ENCODE measurements at places on chromosomes 2 and 18.

- DNase-seq = no peak
These were observed 43.8 kb upstream of the CDH19 start for GRCh38 chr18:66647671-66648070.

- no peak for DNase-seq
These were observed 180.1 kb downstream of the ST6GAL2 start for GRCh38 chr2:106705877-106706276.

GRCh38 chr2:122634256-122634655, 878.8 kb downstream of the TSN start:
- DNase-seq = peak; percentile 93

GRCh38 chr2:237035781-237036475, 49.8 kb upstream of the COPS8 start:
- DNase-seq = no peak

DNA sequence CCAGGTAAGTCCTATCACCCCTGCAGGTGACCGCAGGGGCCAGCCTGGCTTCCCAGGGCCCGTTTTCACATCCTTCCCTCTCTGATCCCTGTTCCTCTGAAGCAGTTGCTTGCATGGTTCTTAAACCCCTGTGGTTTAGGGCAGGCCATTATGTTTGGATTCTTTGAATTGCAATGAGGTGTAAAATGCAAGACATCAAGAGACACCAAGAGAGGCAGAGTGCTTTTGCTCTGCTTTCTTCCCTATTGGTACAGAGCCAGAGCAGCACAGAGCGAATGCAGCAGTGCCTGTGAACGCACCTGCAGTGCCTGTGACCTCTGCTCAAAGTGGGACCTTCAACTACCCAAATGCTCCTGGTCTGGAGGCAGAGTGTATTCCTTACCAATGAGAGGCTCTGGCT, 7.6 kb downstream of the RFX8 start:
- no peak for DNase-seq

GRCh38 chr18:57433482-57433881, 1.7 kb upstream of the ONECUT2 start:
- no peak for DNase-seq

GRCh38 chr2:1601067-1601412, 143.3 kb downstream of the PXDN start:
- DNase-seq = no peak

DNA sequence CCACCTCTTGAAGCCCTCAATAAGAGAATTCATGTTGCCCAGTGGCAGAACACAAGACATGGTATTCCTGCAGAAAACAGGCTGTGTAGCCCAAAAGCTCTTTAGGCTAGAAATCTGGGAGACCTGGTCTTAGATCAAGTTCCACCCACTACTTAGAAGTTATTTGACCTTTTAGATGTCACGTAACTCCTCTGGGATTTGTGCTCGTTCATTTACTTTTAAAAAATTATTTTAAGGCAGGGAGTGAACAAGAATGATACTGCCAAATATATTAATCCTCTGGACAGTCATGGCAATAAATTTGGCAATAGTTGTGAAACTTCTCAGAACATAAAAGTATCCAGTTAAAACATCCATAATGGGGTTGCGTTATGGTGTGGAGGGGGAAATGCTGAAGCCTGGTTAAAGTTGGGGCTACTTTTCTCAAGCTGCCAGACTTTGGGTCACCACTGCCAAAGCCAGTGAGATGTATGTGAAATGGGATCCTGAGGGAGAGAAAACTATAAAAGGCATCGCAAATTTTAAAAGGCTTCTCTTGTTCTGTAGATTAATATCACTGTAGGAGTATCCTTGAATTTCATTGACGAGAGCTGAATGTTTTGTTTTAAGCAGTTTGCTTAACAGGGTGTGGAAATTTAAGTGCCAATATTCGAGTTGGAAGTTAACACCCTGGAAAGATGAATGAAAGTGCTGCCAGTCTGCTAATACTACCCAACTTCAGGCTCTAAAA, 15.8 kb downstream of the DAPL1 start:
- DNase-seq = no peak

DNA sequence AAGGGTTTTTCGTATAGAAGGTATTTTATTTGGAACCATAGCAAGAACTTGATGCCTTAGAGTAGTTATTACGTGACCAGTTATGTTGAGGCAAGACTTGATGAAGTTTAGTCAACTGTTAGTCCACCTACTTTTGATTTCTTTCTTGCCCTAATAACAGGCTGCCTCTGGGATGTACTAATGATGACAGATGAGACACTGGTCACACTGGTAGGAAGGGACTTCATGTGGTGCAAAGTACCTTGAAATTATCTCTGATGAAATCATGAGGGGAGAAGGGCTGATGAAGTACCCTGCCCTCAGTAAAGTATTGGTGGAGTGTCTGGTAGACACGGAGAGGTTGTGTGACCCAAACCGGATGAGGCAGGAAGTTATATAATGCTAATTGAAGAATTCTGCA, 5.4 kb downstream of the DIS3L2 start:
- DNase-seq = no peak

GRCh38 chr2:196140213-196140612, 31.2 kb downstream of the STK17B start:
- DNase-seq = no peak

DNA sequence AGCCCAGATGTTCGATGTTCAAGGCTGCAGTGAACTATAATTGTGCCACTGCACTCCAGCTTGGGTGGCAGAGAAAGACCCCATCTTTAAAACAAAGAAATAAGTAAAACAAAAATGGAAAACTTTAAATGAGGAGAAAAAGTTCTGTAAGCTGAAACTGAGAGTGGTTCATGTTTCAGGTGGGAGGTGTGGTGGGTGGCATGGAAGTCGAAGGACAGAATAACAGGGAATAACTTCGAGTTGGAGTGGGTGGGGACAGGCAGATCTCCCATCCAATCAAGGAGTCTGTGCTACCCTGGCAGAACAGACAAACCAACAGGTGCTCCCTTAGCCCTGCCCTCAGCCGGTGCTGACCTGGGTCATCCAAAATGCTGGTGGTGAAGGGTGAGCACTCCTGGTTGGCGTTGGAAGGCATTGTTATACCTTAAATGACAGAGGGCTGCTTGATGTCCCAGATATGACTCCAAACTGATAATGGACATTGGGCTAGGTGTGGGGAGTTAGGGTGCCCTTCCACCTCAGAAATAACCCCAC, 328.4 kb downstream of the DYSF start:
- no peak for DNase-seq

GRCh38 chr2:57880967-57881366, 165.6 kb upstream of the VRK2 start:
- no peak for DNase-seq

GRCh38 chr2:10774394-10774793, 38.2 kb downstream of the PDIA6 start:
- DNase-seq = no peak

- no peak for DNase-seq
These were observed 891 bp downstream of the CAB39 start for GRCh38 chr2:230713331-230714135.

DNA sequence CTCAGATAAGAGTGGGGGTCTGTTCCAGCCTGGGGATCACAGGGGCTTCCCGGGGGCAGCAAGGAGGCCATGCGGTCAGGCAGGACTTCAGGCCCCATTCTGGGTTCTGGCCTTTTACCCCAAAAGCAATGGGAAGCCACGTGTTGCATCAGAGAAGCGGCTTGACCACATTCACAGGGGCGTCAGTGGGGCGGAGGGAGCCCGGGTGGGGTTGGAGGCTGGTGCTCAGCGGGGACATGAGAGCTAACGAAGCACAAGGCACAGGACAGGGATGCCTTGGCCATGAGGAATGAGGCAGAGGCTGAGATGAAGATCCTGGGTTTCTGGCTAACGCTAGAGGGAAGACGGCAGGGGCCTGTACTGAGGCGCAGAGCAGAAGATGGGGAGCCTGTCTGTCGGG, 6.1 kb downstream of the HJURP start:
- DNase-seq = no peak

- DNase-seq = no peak
These were observed 36.5 kb upstream of the TNFRSF11A start for GRCh38 chr18:62288665-62289008.

DNA sequence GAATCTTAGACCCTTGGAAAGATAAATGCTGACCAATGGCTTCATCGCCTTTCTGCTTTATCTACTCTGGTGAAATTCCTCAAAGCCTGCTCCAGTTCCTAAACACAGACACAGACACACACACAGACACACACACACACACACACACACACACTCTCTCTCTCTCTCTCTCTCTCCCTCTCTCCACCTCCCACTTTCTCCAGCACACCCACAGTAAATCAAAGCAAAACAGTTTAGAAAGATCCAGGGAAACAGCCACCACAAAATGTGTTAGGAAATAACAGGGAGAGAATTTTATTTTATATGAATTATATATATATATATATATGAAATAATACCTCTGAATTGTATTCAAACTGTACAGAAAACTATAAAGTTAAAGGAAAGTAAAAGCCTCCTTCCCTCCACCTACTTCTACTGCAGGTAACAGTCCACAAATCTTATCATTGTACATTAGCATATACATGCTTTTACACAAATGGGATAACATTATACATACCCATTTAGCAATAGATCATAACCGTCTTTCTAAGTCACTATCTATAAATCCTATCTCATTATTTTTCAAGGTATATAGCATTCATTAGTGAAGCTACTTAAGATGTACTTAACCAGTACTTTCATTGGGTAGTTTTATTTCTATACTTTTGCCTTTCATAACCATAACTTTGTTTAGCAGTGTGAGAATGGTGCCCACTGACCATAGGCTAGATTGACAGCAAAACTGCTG, 38.5 kb downstream of the MREG start:
- no peak for DNase-seq

- no peak for DNase-seq
These were observed 67.4 kb downstream of the KLHL29 start for GRCh38 chr2:23452372-23452771.

DNA sequence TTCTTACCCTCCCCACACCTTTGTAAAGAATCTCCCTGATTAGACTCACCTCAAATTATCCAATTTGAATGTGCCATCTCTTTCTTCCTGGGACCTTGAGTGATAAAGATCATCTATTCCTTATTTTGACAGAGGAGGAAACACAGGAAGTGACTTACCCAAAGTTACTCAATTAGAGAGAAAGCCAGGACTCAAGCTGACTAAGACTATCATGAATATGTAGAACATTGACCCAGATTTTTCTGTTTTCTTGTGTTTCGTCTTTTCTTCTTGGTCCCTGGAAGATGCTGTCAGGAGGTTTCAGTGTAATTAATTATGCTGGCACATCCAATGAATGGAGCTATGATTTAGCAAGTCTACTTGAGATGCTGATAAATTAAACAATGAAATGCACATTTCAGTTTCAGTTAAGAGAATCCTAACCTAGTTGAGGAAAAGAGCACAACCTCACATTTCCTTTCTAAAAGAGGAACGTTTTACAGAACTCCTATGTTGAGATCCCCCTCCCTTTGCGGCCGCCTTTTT, 380.4 kb downstream of the CLIP4 start:
- DNase-seq = no peak

Measured in fibroblast of skin of left quadriceps (primary cell).